ENCODE measurements at places on chromosomes 7 and 10.

GRCh38 chr7:1150400-1151002 lies 9.5 kb downstream of the ZFAND2A start:
- DNase-seq: no peak

- no peak for DNase-seq
These were observed 23.0 kb upstream of the MXI1 start for GRCh38 chr10:110184398-110184797.

DNA sequence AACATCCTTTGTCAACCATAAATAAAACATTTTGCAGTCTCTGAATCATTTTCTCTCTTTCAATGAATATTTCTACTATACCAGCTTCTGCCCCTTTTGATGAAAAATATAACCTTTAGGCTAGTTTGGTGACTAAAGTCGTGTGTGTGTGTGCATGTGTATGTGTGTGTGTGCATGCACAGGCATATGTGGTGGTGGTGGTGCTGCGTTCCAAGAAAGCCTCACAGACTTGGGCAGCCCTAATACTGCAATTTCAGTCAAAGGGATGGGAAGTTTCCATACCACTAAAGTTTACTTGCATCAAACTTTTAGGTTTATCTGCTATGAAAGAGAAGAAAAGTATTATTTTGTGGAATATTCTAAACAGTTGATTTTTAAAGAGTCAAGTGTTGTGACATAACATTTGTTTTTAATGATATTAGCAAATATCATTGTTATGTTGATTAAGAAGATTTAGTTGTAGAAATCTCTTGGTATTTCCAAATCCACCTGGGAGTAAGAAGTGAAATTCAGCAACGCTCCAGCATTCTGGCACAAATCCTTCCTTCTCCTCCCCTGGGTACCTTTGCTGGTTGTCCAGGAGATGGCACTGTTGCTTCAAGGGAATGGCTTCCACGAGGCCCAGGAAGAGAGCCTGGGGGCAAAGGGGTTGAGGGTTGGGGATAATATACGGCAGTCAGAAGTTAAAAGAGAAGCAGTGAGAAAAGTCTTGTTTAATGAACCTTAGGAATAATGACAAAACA lies 41.5 kb downstream of the ASB4 start:
- no peak for DNase-seq

DNA sequence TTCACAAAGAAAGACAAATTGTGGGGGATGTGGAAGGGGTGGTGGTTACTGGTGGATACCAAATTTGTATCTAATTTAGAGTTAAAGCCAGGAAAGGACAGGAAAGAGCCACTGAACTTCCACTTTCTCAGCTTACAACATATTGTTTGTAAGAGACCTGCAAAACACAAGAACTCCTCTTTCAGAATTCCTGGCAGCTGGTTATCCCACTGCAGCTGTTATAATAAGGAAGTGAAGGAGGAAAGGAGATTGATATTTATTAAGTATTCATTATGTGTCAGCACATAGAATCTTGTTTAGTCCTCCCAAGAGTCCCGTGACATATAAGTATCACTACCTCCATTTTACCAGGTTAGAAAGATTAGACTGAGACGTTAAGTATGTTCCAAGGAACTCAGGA lies 481.7 kb downstream of the PHTF2 start:
- no peak for DNase-seq

DNA sequence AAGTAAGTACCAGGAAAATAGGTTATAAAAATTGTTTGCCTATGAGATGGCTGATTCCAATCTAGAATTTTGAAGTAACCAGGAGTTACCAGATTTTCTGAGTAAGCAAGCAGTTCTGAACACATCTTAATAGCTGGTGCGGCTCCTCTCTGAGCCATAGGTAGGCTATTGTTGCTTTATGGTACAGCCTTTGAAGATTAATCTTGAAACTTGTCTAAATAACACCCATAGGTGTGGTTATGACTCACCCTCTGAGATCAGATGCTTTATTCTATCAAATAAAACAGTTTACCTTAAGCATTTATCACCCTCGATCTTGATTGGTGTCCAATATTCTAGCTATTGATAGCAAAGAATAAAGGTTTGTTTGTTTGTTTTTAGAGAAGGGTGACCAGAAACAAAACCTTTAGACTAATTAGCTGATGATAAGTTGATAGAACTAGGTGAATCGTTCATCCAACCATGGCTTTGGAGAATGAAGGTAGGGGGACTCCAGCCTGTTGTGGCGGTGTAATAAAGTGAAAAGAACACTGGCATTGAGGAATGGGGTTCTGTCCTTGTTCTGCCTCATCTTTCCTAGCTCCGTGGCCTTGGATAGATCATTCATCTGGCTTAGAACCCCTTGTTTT lies 72.2 kb downstream of the VTI1A start:
- DNase-seq: no peak

- DNase-seq: no peak
These were observed 13.2 kb upstream of the MALSU1 start for GRCh38 chr7:23285657-23286646.

DNA sequence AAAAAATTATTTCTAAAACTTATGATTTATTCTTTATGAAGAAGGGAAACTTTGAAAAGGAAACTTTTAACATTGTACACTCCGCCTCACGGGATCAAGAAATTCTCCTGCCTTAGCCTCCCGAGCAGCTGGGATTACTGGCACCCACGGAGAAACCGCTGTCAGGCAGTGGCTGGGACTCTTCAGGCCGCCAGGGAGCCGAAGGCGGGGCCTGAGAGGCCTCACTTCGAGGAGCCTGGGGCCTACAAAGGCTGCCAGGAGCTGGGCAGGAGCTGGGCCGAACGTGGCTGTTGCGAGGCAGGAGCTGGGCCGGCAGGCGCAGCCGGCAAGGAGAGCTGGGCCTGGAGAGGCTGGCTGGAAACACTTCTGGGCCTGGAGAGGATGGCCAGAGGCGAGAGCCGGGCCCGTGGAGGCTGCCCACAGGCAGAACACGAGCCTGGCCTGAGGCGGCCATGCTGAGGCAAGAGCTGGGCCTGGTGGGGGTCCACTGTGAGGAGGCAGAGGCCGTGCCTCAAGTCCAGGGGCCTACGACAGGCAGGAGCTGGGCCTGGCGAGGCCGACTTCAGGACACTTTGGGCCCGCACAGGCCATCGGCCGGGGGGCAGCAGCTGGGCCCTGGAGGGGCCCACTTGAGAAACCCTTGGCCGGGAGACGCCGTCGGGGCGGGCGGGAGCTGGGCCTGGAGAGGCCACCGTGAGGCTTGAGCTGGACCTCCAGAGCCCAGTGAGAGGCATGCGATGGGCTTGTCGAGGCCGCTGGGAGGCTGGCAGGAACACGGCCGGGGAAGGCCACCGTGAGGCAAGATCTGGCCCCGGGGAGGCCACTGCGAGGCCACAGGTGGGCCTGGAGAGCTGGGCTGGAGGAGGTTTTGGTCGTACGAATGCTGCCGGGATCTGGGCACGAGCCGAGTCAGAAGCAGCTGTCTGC lies 23.7 kb downstream of the MDH2 start:
- no peak for DNase-seq

GRCh38 chr7:39594988-39595620 lies 28.3 kb upstream of the RALA start:
- no peak for DNase-seq

- no peak for DNase-seq
These were observed 136.0 kb upstream of the CHST15 start for GRCh38 chr10:124229201-124229988.

- DNase-seq: no peak
These were observed 45.7 kb downstream of the BPGM start for GRCh38 chr7:134692344-134692705.

GRCh38 chr7:13800694-13801448 lies 188.6 kb downstream of the ETV1 start:
- no peak for DNase-seq

DNA sequence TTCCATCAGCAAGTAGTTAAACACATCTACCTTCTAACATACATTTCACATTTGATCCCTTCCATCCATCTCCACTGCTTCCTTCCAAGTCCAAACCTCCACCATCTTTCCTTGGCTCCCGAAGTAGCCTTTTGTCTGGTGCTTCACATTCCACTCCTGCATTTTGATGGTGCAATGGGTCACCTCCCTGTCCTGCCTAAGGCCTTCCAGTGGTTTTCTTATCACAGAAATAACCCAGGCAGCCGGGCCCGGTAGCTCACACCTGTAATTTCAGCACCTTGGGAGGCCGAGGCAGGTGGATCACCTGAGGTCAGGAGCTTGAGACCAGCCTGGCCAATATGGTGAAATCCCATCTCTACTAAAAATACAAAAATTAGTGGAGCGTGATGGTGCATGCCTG lies 44.5 kb downstream of the EMX2 start:
- no peak for DNase-seq

DNA sequence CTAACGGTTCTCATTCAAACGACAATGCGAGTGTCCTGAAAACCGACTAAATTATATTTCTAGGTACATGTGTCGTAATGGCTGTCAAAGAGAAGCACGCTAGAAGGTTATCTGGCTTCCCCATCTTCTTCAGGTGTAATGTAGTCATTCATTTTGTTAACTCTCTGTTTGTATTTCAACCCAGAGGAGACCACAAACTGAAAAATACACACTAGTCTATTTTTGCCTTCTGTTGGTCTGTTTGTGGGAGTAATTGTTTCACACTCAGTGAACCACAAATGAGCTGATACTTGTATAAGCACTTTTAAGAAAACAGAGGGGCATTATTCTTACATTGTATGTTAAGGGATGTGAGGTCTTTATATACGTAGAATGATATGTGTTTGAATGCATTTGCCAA lies 305.9 kb downstream of the GATA3 start:
- DNase-seq: no peak

- DNase-seq: no peak
These were observed 138.3 kb downstream of the DOCK4 start for GRCh38 chr7:112067632-112068540.

GRCh38 chr10:48333856-48334255 lies 27.4 kb downstream of the MAPK8 start:
- DNase-seq: no peak

DNA sequence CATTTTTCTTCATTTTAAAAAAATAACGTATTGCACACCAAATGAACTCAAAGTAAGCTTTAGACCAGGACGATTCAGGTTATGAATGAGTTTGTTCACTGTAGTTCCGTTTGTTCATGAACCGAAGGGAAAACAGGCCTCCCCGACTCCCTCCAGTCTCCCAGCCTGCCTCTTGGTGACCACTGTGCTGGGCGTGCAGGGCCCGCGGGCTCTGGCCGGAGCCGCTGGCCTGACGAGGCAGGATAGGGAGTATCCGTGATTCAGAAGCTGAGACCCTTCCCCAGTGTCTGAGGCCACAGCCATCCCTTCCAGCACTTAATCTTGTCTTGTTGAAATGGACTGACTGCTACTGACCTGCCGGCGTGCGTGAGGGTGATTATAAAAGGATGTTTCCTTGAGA lies 30.8 kb upstream of the SH2B2 start:
- DNase-seq: no peak

GRCh38 chr10:87177-88080 lies 38.3 kb upstream of the TUBB8 start:
- no peak for DNase-seq

DNA sequence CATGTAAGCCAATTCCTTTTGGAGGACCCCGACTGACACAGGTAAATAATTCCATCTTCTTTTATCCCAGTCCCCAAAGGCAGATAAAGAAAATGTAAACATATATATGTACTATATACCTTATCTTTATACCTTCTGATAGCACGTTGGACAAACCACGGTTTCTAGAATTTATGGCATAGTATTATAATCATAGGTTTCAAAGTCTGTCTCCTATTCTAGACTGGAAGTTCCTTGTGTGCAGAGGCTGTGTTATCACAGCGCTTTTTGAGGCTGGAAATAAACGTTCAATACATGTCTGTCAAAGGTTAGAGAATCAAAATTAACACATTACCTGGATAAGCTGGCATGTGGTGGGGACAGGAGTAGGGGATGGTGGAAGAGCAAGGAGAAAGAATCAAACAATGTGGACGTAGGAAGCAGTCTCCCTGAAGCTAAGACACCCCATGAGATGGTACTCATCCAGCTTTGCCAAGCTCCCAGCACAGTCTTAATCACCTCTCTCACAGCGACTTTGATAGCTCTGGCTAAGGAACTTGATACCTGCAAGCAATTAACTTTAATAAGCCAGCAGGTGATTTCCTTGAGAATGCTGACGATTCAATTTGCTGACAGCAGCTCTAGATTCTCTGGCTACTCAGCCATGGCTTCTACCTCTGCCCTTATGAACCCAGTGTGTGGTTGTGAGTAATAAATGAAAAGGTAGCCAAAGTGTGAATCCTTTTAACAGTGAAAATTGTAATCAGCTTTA lies 208.4 kb upstream of the LRRTM3 start:
- DNase-seq: no peak

GRCh38 chr10:32629910-32630309 lies 184.0 kb downstream of the CCDC7 start:
- no peak for DNase-seq

DNA sequence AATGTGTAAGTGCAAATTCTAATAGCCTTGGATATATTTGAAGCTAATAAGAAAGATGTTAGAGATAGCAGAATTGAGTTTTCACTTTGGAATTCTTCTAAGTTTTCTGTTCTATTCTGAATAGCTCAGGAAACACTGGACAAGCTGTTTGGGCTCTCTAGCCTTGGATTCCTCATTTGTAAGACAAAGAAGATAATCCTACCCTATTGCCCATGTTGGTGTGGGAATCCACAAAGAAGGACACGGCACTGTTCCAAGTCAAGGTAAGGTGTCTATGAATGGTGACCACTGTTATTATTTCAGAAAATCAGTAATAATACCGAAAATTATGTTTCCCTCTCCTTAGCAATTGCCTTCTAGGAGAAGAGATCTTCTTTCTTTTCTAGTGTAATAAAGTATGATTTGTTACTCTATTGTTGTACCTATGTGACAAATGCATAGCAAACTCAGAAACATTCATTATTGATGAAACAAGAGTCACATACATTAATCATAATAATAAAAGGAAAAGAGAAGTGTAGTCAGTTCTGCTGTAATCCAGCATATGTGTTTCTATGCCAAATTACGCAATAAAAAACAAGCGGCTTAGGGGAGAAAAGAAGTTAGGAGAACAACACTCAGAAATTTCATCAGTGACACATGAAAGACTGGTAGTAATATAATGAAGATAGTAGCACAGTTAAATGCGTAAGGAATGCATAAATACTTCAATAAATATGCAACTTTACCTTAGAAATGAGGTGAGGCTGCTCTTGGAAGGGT lies 1012.3 kb upstream of the PHF14 start:
- DNase-seq: no peak

- DNase-seq: no peak
These were observed 14.9 kb upstream of the MPP7 start for GRCh38 chr10:28317760-28318159.

DNA sequence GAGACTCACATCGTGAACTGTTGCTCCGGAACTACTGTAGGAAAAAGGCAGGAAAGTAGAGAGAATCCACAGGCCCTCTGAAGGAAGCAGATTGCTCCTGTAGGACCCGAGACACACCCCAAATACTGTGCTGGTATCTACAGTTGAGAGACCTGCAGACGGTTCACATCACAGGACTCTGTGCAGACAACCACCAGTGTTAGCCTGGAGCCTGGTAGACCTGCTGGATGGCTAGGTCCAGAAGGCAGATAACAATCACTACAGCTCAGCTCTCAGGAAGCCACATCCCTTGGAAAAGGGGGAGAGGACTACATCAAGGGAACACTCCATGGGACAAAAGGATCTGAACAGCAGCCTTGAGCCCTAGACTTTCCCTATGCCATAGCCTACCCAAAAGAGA lies 311.8 kb upstream of the PRKCQ start:
- DNase-seq: no peak

GRCh38 chr10:110919971-110920881 lies 822 bp downstream of the SHOC2 start:
- DNase-seq: no peak

GRCh38 chr10:7618461-7618860 lies 48.3 kb downstream of the ITIH5 start:
- DNase-seq: no peak

- DNase-seq: no peak
These were observed 202.3 kb upstream of the ZNF32 start for GRCh38 chr10:43851030-43851429.
